ENCODE measurements at places on chromosomes 1 and 21. TPM values are rescaled to one million over a fixed set of nuclear protein-coding genes. Genes with fewer than 3 reads are reported as not detected.

FNDC7 gene
- total RNA-seq, result not detected

FCRL5 gene
- not detected for total RNA-seq

SPRR2G gene
- total RNA-seq, result not detected

DIRAS3 gene
- total RNA-seq, result 0.46 TPM

OR2T33 gene
- not detected for total RNA-seq

KRTAP11-1 gene
- total RNA-seq, result not detected

RXRG gene
- total RNA-seq, result not detected

KRTAP21-2 gene
- total RNA-seq, result not detected

ALPL gene
- total RNA-seq, result not detected

DMBX1 gene
- total RNA-seq, result not detected

HNRNPCL2 gene
- not detected for total RNA-seq

GNG4 gene
- total RNA-seq, result 0.05 TPM

LDLRAD1 gene
- 0.42 TPM for total RNA-seq

SEMA4A gene
- 7.6 TPM for total RNA-seq

SLAMF1 gene
- not detected for total RNA-seq

DCAF8 gene
- total RNA-seq, result 19.0 TPM

ZNF593OS gene
- not detected for total RNA-seq

VCAM1 gene
- 0.07 TPM for total RNA-seq

BSND gene
- total RNA-seq, result not detected

NTNG1 gene
- 1.3 TPM for total RNA-seq

DNM3 gene
- 2.0 TPM for total RNA-seq

TNFSF4 gene
- 1.1 TPM for total RNA-seq

CA6 gene
- total RNA-seq, result not detected

PSMA5 gene
- 42.0 TPM for total RNA-seq

COL18A1 gene
- 69.9 TPM for total RNA-seq

MSH4 gene
- total RNA-seq, result not detected

TMEM222 gene
- total RNA-seq, result 22.5 TPM

SNX7 gene
- 22.2 TPM for total RNA-seq

TTC22 gene
- 18.1 TPM for total RNA-seq

SNAP47 gene
- 44.9 TPM for total RNA-seq

TSPAN1 gene
- total RNA-seq, result 37.5 TPM

KLHDC8A gene
- total RNA-seq, result not detected

EPHB2 gene
- total RNA-seq, result 31.2 TPM

TARS2 gene
- total RNA-seq, result 26.7 TPM

HUNK gene
- total RNA-seq, result 0.07 TPM

ARHGEF16 gene
- total RNA-seq, result 24.5 TPM

AGBL4 gene
- total RNA-seq, result not detected

CHIA gene
- not detected for total RNA-seq

Measured in airway epithelial cell (primary cell).